ENCODE measurements at places on chromosomes 12 and 14.

DNA sequence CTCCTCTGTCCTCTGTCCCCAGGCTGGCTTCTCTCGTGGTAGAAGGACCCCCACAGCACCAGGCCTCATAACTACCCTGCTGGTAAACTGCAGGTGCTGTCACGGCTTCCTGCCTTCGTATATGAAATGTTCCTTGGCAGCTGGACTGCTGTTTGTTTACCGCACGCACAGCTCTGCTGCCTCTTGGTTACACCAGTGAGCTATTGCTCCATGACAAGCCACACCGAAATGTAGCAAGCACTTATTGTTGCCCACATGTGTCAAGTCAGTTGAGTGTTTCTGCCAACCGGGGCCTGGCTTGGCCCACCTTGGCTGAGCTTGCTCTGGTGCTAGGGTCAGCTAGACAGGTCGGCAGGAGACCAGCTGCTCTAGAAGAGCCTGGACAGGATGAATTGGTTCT is 21.7 kb upstream of the TCL1B start:
- DNase-seq = no peak

DNA sequence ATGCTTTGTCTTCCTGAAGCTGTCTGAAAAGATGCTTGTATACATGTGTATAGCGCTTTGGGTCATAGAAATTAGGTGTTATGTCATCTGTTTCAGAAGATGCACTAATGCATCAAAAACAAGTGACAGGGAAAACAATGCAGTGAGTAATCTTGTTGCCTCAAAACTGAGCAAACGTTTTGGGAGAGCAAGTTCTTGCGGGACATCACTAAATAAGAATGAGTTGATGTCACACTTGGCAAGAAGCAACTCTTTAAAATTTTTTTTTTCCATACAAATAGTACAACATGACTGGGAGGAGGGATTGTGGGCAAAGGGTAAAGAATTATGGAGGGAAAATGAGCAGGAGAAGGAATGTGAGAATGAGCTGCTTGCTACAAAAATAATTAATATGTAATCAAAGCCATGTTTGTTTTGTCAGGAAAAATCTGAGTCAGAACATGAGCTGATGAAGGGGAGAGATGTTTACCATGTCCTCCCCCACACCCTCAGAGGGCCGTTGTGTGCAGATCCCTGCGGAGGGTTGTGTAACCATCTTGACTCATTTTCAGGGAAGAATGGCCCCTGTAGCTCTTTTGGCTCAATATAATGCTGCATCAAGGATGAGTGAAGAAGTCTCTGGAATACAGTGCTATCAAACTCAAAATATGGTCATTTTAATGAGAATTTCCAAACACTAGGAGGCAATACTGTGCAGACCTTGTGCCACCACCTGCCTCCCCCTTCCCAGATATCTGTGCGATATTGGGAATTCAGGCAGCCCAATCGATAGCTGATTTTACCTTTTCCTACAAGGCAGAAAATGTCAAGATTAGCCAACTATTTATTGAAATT is 41.4 kb downstream of the BORCS5 start:
- no peak for DNase-seq

DNA sequence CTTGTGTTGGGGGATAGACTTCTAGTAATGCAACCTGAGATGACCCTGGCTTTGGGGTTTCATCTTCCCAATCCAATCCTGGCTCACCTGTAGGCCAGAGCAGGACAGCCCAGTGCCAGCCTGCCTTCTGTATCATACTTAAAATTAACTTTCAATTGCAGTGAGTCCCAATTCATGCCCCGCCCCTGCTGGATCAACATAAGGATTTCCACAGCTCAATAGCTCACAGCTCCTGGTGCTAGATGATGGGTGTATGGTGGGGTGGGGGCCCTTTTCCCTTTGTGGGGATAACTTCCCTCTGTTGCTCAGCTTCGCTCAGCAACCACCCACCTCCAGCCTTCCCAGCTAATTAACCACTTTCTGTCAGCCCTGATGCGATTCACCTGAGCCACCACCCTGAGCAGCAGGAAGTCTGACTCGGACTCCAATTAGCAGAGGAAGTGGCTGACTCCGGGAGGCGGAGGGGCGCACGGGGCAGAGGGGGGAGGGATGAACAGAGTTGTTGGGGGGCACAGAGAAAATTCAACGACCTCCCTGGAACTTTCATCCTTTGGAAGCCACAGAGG is 24.3 kb upstream of the CHGA start:
- DNase-seq = no peak

DNA sequence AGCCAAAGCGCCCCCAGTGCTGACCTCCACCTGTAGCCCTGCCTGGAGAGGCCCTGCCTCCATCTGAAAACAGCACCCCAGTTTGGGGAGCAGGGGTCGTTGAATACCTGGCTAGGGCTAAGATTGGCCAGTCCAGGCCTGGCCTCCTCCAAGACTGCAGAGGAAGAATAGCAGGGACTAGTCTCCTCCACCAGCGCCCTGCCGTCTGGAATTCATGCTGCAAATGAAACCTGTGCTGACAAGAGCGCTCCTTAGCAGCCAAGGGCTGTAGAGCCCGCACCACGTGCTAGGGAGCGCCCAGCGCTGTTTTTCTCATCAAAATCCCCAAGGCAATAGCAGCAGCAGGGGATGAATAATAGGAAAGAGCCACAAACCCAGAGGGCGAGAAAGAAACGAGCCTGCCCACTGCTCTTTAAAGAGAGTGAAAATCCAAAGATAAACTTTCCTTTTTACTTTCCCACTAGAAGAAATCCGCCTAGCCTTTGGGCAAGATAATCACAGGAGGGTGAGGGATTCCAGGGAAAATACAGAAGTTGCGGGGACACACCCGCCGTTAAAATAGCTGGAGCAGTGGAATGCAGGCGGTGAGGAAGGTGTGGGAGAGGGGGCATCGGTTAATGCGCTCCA is 3.3 kb downstream of the COL2A1 start:
- DNase-seq = no peak

- no peak for DNase-seq
These were observed 789.4 kb upstream of the TBX3 start for GRCh38 chr12:115473257-115473956.

GRCh38 chr12:109824731-109825130 is 8.5 kb downstream of the TRPV4 start:
- no peak for DNase-seq

- no peak for DNase-seq
These were observed 1.9 kb upstream of the FOXN3 start for GRCh38 chr14:89418976-89419375.

DNA sequence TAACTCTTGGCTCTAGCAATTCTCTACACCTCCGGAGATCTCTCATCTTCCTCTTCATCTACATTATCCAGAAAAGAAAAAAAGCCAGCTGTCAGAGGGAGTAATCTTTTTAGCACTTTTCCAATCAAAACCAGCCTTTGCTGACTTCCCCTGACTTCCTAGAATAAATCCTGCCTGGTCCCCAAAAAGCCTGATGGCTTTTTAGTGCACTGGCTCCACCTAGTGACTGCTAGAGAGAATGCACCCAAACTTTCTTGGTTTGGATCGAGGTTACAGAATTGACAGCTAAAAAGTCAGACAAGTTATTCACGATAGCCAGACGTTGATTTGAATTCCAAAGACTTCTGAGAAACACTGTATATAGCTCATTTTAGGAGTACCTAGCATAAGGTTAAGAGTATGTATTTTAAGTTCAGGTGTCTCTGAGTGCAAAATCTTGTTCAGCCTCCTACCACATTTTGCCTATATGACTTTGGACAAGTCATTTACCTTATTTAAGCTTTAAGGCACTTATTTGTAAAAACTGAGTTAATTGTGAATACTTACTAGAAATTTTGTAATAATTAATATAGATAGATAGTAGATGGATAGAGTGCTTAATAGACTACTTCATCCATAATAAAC is 185.7 kb upstream of the GRIN2B start:
- peak; percentile 55 for DNase-seq

- DNase-seq = no peak
These were observed 49.3 kb upstream of the RERGL start for GRCh38 chr12:18139254-18139653.

DNA sequence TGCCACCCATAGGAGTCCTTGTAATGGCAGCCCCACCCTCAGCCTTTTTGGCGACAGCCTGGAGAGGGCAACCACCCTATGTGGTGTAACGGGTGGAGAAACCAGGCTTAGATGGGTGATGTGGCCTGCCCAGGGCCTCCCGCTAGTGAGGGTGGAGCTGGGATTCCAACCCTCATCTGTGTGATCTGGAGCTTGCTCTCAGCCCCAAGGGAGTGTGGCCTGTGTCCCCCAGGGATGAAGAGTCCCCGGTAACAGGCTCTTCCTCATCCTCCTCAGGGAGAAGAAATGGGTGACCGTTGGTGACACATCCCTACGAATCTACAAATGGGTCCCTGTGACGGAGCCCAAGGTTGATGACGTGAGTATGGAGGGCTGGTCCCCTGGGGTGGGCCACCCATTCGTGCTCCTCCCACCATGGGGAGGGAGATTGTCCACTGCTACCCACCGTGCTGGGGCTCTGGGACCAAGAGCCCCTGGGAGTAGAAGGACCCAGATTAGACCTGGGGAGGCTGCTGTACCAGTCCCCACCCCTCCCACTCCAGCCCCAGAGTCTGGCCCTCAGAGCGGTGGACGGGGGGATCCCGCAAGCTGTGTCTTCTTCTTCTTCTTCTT is 8.8 kb downstream of the BCL7A start:
- peak; percentile 44 for DNase-seq

DNA sequence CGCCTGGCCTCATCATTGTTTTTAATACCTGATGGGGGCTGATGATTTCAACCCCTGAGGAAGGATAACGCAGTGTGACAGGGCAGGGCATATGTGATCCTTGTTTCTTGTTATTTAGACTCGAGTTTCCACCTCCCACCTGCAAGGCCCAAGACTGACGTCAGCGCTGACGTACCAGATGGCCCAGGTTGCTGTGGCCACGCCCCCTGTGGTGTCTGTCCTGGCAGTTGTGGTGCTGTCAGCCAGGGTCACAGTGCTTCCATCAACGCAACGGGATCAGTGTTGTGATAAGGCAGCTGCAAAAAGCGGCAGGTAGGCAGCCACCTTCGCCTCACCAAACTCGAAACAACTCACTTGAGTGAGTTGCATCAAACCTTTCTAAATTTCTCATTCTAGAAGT is 18.4 kb downstream of the DDX51 start:
- no peak for DNase-seq

DNA sequence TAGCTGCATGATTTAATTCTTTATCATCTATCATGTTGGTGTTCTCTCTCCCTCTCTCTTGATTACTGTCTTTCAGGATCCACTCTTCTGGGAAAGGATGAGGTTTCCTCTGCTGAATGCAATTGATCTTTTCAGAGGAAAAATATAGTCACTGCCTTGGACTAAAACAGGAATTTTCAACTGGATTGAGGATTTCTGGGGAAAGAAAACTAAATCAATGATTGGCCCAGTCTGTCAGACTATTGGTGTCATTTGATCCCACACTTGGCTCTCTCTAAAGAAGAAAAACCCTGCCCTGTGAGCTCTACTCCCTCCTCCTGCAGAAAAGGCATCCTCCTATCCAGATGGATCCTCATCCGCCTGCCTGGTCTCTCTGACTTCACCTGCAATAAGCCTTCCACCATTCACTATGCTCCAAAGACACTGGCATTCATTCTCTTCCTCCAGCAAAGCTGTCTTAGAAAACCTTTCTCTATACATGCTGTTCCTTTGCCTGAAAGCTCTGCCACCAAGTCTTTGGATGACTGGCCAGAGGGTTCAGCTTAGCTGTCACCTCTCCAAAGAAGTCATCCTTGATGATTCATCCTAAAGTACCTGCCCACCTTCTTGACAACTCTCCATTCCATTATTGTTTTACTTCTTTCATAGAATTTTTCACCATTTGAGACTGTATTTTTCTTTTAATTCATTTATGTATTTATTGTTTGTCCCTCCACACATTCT is 127.7 kb upstream of the CAND1 start:
- no peak for DNase-seq

DNA sequence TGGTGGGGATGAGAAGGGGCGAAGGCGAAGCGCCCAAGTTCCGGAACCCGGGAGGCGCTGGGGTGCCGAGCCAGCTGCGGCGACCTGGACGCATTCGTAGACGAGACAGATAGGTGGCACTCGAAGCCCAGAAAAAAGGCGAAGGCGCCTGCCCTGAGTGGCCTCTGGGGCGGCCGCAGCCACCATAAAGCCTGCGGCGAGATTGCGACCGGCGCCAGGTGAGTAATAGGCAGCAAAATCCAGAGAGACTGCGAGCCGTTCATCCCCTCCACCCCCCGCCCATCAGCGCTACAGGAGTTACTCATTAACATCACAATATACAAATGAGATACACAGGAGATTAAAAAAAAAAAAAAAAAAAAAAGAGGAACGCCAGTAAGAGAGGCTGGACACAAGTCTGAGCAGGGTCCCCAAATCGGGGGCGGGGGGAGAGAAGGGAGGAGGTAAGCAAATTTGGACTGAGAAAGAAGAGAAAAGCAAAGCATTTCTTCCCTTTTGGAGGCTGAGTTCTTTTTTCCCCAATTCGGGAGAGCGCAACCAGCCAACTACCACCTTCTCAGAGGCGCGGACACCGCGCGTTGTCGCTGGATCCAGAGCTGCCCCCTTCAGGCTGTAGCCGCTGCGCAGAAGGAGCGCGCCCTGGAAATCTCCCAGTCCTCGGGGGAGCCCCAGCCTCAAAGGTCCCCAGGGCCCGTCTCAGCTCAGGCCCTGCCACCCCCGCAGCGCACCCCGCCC is 15.7 kb downstream of the TBX3 start:
- peak; percentile 38 for DNase-seq

DNA sequence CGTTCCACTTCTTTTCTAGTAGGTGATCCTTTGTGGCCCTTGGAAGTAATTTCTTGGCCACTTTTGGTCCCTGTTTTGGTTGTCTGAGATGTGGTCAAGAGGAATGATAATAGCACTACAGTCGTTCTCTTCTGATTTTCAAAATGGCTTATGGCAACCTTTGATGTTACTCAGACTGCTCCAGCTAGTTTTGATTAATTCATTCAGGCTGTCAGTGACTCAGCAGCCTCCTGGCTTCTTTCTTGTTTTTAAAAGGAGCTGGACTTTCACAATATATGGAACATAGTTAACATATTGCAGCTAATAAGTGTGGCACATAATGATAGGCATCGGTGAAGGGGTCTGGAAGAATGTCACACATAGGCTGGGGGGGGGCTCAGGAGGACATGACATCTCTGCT is 47.3 kb downstream of the WDR20 start:
- no peak for DNase-seq

GRCh38 chr12:98983647-98984046 is 338.6 kb downstream of the APAF1 start:
- no peak for DNase-seq

GRCh38 chr12:80708259-80708974 is 983 bp downstream of the MYF6 start:
- DNase-seq = no peak

DNA sequence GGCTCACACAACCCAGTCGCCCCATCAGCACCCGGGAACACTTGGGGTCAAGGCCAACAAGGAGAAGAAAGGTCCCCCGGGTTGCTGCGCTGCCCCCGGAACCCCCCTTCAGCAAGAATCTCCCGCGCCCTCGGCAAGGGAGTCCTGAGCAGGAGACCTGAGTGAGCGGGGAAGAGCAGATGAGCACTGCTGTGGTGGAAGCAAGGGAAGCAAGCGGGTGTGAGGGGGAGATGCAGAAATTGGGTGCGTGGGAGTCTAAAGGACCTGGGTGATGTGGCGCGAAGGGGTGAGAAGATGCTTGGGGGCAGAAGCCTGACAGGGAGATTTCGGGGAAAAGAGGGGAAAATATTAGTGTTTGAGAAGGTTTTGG is 105.5 kb upstream of the PRB2 start:
- DNase-seq = no peak

Measured in hematopoietic multipotent progenitor cell treated with erythropoietin and hydrocortisone succinate and interleukin-3 and kit ligand, for 8 days (in vitro differentiated cells).